ENCODE measurements at places on chromosomes 12 and 14.

DNA sequence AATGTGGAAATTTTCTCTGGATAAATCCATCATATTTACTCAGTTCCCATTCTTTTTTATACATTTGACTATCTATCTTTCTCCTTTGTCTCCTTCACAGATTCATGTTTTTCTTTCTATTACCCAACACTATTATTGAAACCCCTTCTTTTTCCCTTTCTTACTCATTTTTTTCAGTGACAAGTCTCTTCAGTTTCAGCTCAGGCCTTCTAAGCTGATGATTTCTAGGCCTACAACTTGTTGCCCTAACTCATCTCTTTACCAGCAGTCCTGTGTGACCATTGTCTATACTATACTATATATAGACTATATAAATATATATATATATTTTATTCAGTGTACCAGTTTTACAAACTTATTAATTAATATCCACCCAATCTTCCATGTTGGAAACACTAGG, 31.8 kb downstream of the SLC16A7 start:
- no peak for DNase-seq

- DNase-seq: no peak
Measured at GRCh38 chr14:50874757-50875156, 2.9 kb downstream of the ABHD12B start.

- no peak for DNase-seq
Measured at GRCh38 chr14:70770490-70770889, 38.8 kb downstream of the MAP3K9 start.

DNA sequence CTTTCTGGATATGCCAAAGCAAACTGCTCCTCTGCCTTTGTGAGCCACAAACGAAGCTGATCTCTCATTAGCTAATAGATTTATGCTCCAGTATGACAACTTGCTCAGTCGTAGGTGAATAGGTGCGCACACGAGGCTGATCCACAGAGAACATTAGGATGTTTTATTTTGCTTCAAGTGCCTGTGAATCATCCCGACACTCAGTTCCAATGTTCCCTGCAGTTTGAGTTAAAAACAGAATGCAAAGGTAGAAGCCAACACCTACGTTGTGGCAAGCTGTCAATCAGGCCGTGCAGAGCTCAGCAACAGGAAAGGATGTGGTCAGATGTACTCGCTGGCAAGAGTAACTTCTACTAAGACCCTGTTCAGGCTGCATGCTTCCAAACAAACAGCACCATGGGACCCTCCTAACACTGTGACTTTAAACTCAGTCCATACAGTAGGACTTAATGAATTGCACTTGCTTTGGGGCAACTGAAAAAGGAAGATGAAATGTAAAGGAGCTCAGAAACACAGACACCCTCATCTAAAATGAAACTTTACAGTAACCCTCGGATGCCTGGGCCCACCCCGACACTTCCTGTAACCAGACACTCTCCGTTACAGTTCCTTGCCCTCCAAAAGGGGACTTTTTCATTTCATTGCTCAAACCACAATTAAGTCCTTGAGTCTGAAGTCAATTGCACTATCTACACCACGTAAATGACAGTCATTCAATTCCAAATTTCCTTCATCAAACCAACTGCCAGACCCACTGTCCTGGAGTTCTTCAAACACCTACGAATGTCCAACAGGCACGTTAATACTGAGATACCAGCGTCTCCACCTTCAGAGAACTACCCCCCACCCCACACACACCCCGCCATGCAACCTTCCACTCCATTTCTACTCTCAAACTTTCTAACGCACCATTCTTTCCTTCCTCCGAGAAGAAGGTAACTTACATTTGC, 1.6 kb downstream of the CCDC88C start:
- DNase-seq: peak; percentile 43

- DNase-seq: no peak
Measured at GRCh38 chr14:69876848-69877306, 2.3 kb upstream of the SMOC1 start.

All from stimulated activated CD4-positive, alpha-beta T cell treated with anti-CD3 and anti-CD28 coated beads, Interleukin-1b, Interleukin-23, amount 100 ng/mL, for 24 hours (primary cell).